ENCODE measurements at places on chromosomes 16 and 17. TPM values are rescaled to one million over a fixed set of nuclear protein-coding genes. Genes with fewer than 3 reads are reported as not detected.

CD7 gene
- total RNA-seq, result 73.6 TPM

GRCh38 chr16:735982-736453 lies 4.8 kb downstream of the CIAO3 start:
- no peak for DNase-seq

GRCh38 chr16:23334950-23335349 lies 32.8 kb downstream of the SCNN1B start:
- DNase-seq, result no peak

GRCh38 chr16:54281535-54282201 lies 4.9 kb downstream of the IRX3 start:
- no peak for DNase-seq

Data from natural killer cell treated with Interleukin-12 subunit alpha and Interleukin-12 subunit beta and Interleukin-15 and Interleukin-18, amount 100 ng/mL, for 72 hours (primary cell).